ENCODE measurements at places on chromosomes 3 and 15.

DNA sequence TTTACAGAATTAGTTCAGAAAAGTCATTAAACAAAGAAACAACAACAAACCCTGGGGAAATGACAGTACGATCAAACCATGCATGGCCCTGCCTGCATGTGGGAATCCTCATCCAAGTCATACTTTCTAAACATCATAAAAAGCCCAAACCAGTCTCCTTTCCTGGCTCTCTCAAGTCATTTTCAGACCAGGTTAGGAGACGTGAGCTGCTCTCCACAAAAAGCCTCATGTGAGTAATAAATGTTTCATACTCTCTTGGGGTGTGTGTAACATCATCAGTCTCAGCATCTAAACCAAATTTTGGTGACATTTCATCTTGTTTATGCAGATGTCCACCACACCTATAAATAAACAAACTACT is 18.9 kb downstream of the GREM1 start:
- DNase-seq, result no peak

DNA sequence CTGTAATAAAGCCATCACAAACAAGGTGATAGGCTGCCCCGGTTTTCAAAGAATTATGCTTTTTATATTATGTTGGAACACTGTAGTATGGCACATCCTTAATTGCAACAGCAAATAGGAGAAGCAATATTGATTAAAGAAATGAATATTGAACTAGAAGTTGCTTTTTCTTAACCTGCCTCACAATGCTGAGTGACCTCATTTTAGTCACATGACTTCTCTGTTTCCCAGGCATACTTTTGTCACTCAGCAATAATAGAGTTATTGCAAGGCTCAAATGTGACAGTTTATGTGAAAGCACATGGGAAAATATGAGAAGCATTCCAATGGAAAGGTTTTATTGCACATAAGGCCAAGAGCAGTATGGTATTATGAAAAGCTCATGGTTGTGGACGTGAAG is 400.7 kb downstream of the FGF12 start:
- DNase-seq, result no peak

DNA sequence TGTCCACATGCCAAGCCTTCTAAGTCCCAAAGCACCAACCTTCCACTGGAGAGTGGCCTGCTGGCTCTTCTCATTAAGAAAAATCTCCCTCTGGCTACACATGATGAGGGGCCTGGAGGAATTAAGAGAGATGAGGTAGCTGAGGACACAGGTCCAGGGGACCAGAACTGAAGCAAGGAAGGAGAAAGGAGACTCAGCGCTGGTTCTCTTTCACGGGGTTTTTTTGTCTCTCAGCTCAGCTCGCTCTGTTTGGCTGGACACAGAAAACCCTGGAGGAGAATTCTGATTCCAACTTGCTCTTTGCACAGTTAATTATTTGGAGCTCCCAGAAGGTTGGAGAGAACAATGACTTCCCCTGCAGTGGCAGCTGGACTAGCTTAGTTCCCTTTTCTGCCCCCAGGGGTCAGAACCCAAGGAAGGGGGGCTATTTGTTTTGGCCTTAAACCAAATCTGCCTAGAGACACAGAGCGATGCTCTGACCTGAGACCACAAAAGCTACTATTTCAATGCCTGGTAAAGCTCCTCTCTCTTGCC is 507.6 kb downstream of the FHIT start:
- no peak for DNase-seq

- no peak for DNase-seq
Observed at GRCh38 chr3:124563376-124563775, 166.9 kb upstream of the UMPS start.

DNA sequence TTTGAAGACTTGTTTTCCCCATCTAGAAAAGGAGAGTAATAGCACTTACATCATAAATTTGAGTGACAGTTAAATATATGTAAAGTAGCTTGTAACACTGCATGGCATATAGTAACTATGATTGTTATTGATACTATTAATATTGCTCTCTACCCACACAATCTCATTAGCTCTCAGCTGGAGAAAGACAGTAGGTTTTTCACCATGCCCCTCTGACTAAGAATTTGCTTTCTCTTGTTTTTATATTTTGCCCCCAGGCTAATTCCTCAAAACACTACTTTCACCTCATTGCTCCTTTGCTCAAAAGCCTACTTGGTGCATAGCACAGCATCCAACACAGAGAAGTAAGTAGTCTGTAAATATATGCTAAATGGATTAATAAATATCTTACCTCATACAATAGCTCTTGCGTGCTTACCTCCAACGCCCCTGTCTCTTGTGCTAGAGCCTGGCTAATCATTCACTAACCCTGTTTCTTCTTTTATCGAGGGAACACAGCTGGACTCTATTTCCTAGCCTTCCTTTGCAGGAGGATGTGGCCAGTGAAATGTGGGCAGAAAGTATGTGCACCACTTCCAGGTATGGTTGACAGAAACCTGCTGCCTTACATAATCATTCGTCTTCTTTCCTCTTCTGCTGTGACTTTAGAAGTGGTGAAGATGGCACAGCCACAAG is 190.0 kb downstream of the PLCH1 start:
- no peak for DNase-seq

GRCh38 chr3:55718521-55718921 is 231.4 kb upstream of the WNT5A start:
- no peak for DNase-seq

All from T-helper 1 cell (primary cell).